ENCODE measurements at places on chromosomes 5 and 9.
A peak's percentile ranks its signal among the peaks of the same experiment; 100 is the strongest.

DNA sequence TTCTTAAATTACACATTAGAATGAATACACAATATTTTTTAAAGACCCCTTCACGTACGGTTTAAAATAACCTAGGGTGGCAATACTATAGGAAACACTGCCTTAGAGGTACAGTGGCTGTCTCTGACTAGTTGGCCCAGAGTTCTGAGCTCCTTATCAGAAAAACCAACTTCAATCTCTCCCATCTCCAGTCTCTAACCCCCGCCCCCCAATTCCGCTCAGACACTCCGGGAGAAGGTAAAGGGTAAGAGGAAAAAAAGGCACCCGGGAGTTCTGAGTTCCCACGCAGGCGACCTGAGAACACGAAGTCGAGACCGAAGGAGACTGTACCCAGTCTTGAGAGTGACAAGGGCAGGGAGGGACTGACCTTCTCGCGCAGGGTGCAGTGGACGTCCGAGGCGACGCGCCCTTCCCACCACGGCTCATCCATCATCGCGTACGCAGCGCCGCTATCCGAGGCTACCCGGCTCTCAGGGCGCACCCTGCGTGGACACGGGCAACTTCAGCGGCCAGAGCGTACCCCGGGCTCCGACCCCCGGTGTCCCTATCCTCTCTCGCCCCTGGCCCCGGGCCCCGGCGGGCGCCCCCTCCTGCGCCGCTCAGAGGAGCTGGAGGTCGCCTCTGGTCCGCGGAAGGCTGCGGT lies 752 bp downstream of the CCNJL start:
- DNase-seq = no peak
- peaks cover 2% of the 10 kb centered on the region for H3K4me1 ChIP-seq
- H3K4me3 ChIP-seq = peak overlapping the region; percentile 91
- no peaks in the 10 kb centered on the region for H3K27me3 ChIP-seq

DNA sequence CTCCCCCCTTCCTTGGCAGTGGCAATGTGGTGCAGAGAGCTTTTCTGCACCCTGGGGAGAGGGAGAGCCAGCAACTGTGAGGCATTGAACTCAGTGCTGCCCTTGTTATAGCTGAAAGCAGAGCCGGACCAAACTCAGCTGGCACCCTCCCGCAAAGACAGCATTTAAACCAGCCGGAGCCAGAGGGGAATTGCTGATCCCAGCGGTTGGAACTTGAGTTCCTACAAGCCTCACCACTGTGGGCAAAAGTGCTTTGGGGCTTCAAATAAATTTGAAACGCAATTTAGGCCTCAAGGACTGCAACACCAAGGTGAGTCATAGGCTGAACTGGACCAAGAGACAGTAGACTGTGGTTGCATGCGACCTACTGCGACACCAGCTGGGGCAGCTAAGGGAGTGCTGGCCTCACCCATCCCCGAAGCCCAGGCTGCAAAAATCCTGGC lies 207.6 kb upstream of the CDKN2B start:
- no peaks in the 10 kb centered on the region for H3K27me3 ChIP-seq
- peaks cover 7% of the 10 kb centered on the region for H3K4me1 ChIP-seq
- H3K4me3 ChIP-seq = no peak overlapping the region
- peak; percentile 82 for DNase-seq

DNA sequence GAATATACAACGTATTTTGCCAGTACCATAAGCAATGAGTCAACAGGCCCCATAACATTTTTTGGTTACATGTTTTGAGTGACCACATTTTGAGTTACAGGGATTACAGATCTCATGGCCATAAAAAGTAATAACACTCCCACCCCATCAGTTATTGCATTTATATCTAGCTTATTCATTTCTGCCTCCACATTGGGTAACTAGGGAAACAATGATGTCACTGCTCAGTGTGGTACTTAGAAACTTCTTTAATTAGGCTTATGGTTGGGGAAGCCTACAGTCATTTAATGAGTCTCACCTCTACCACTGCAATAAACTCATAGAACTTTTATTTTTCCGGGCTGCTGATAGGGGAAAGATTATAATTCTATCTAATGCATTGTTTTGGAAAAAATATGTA lies 39.9 kb upstream of the SMIM15 start:
- no peak overlapping the region for H3K4me3 ChIP-seq
- DNase-seq = peak; percentile 66
- peaks cover 2% of the 10 kb centered on the region for H3K4me1 ChIP-seq
- H3K36me3 ChIP-seq = no peaks in the 10 kb centered on the region
- no peak overlapping the region for H3K27ac ChIP-seq

GRCh38 chr5:142048272-142048671 lies 35.4 kb upstream of the GNPDA1 start:
- peaks cover 12% of the 10 kb centered on the region for H3K27me3 ChIP-seq
- no peaks in the 10 kb centered on the region for H3K36me3 ChIP-seq
- DNase-seq = no peak
- H3K27ac ChIP-seq = no peak overlapping the region
- H3K4me1 ChIP-seq = no peaks in the 10 kb centered on the region
- no peak overlapping the region for H3K4me3 ChIP-seq

DNA sequence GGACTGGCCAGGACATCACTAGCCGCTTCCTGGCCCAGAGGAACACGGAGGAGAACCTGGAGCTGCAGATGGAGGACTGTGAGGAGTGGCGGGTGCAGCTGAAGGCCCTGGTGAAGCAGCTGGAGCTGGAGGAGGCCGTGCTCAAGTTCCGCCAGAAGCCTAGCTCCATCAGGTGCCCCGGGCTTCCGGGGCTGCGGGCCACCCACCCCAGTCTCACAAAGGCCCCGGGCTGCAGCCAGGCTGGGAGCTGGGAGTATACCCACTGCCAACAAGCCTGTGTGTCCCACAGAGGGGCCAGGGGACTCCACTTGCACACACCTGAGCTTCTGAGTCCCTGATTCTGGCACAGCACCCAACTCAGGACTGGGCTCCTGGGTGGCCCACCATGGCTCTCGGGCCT lies 1.7 kb upstream of the RABL6 start:
- no peak overlapping the region for H3K27ac ChIP-seq
- H3K4me1 ChIP-seq = peaks cover 13% of the 10 kb centered on the region
- peaks cover 8% of the 10 kb centered on the region for H3K27me3 ChIP-seq
- H3K36me3 ChIP-seq = peaks cover 2% of the 10 kb centered on the region

DNA sequence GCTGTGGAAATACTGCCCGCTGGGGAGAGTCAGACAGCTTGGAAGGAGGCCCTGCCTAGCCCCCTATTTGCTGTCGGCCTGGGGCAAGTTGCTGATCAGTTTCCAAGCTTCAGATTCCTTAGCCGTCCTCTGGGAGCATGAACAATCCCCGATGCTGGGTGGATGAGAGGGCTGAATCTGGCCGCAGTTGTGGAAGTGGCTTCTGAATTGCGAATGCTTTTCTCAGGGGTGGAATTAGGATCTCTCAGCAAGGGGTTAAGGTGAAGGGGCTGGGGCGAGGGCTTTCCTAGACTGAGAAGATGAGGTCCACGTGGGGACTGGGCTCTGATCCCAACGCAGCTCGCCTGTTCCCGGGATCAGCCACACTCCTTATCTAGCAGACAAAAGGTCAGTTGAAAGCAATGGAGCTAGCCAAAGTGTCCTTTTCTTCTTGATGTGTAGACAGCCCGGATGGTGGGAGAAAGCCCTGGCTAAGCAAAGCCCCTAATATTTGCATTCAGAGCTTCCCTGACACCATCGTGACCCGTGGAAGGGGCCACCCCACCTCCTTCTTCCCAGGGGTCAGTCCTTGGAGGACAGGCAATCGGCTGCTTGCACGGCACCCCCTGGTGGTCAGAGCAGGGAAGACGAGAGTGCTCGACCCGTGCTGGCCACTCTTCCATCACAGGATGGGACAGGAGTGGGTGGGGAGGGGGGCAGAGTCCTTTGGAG lies 54.9 kb downstream of the COL15A1 start:
- no peaks in the 10 kb centered on the region for H3K27me3 ChIP-seq
- H3K4me1 ChIP-seq = peaks cover 17% of the 10 kb centered on the region
- H3K36me3 ChIP-seq = peaks cover 41% of the 10 kb centered on the region
- peak; percentile 56 for DNase-seq

- no peaks in the 10 kb centered on the region for H3K36me3 ChIP-seq
- DNase-seq = no peak
- no peaks in the 10 kb centered on the region for H3K4me1 ChIP-seq
- no peak overlapping the region for H3K27ac ChIP-seq
These were observed 273.8 kb downstream of the MSX2 start for GRCh38 chr5:174998131-174998730.

DNA sequence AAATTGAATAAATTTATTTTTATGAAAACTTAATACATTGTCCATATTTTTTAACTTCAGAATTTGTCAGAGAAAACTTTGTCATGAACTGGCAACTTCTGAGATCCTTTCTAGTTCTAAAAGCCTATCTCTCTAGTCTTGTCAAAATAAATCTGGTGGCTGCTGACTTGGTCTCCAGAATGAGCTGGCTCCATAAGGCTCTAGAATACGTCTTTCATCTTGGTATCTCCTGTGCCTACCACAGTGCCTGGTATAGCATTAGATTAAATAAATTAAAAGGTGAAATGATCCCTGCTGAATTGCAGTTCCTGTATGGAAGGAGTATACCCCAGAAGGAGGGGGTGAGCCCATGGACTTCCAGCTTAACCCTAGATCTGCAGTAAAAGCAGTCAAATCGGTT lies 2.6 kb upstream of the FOCAD start:
- no peak overlapping the region for H3K4me3 ChIP-seq
- no peaks in the 10 kb centered on the region for H3K27me3 ChIP-seq
- no peak overlapping the region for H3K27ac ChIP-seq
- no peaks in the 10 kb centered on the region for H3K36me3 ChIP-seq

- H3K27me3 ChIP-seq = no peaks in the 10 kb centered on the region
- H3K27ac ChIP-seq = no peak overlapping the region
- no peak overlapping the region for H3K4me3 ChIP-seq
These were observed 18.0 kb downstream of the ZNF608 start for GRCh38 chr5:124728331-124728967.

DNA sequence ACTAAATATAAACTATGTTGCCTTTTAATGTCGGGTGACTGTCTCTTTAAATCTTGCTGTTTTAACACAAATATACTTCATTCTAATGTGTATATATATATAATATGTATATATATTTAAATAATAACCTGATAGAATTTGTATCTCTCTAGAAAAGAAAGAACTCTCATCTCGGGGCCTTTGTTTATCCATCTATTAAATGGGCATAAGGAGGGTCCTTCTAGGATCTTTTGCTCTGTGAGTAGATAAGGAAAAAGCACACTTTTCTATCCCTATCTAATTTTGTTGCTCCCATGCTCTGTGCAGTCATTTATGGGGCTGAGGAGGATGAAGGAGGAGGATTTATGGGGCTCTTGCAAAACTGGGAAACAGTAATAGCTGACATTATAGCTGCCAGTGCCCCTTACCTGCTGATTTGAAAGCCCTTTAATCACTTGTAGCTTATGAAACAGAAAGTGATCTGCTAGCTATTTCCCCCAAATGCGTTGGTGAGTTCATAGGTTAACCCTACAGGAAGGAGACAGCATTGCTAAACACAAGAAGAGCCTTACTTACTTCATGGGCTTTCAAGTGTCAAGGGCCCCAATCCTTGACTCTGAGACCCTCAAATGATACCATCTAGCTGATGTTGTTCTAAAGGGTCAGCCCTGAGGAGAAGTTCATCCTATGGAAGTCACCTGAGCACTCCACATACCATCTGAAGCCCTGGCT lies 5.8 kb upstream of the PPARGC1B start:
- no peak overlapping the region for H3K27ac ChIP-seq
- H3K4me3 ChIP-seq = no peak overlapping the region
- peaks cover 74% of the 10 kb centered on the region for H3K27me3 ChIP-seq
- no peaks in the 10 kb centered on the region for H3K4me1 ChIP-seq

DNA sequence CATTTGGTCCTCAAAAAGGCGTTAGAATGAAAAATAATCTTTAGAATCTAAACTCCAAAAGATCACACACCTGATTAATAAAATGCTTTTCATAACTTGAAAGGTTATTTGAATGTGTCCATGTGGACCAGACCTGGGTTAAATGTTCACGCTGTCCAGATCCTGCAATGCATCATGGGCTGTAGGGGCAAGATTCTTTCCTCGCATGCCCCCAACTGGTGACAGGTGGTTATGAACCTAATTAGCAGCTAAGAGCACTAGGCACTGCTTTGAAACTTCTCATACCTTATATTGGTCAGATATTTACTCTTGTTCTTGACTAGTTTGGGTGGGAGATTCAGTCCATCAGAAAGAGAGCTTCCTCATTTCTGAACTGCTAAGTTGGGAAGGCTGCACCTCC lies 19.3 kb upstream of the PIP5K1B start:
- H3K4me3 ChIP-seq = no peak overlapping the region
- no peak for DNase-seq
- no peaks in the 10 kb centered on the region for H3K36me3 ChIP-seq
- H3K4me1 ChIP-seq = no peaks in the 10 kb centered on the region

DNA sequence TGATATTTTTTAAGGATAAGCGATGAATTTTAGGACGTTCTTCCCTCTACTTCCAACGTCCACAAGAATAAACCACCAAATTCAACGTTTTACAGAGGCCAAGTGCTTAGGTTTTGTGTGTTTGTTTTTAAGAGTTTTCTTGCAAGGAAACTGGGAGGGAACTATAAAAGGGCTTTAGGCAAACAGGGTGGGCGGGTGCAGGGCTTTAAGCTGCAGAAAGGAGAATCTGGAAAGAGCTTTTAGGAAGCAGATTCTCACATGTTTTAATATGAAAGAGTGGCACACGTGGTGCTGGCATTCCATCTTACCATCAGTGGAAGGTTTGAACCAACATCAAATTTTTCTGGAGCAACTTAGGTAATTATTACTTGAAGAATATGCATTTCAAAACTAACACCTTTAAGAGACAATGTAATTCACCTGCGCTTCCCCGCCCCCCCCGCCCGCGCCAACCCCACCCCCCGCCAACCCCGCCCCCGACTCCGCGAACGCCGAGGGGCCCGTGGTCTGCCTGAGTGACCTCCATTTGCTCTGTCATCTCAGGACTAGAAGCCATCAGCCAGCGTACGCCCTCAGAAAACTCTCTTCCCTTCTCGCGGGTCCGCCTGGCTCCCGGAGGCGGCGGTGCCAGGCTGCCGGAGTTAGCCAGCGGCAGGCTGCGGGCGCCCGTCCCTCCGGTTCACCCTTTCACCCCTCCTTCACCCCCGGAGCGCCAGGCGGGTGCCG lies 911 bp upstream of the PIK3R1 start:
- DNase-seq = no peak
- H3K4me3 ChIP-seq = peak overlapping the region; percentile 80
- H3K27me3 ChIP-seq = no peaks in the 10 kb centered on the region
- no peaks in the 10 kb centered on the region for H3K36me3 ChIP-seq
- H3K4me1 ChIP-seq = peaks cover 2% of the 10 kb centered on the region

DNA sequence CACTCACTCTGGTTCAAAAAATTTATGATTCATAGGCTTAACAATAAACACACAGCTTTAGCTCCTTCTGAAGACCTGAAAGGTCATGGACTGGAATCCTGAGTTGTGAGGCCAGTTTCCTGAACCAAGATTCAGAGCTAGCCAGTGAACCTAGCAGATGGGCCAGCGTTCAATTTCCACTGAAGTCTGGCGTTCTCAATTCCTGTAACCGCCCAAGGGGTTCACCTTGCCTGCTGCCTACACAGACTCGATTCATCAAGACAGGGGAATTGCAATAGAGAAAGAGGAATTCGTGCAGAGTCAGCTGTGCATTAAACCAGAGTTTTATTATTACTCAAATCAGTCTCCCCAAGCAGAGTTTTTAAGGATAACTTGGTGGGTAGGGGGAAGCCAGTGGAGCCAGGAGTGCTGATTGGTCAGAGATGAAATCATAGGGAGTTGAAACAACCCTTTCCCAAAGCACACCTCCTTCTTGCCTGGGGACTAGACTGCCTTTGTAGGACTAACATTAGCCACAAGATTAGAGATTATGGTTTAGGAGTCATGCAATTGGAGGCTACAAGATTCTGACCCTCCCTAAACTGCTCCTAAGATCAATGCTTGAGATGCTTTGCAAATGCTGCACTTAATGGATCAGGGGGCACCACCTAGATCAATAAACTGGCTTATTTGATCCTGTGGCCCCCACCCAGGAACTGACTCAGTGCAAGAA lies 117.5 kb upstream of the SHB start:
- peaks cover 11% of the 10 kb centered on the region for H3K27me3 ChIP-seq
- no peaks in the 10 kb centered on the region for H3K4me1 ChIP-seq
- no peak overlapping the region for H3K27ac ChIP-seq
- H3K36me3 ChIP-seq = no peaks in the 10 kb centered on the region
- DNase-seq = no peak

All from IMR-90 (cell line).